Fibroblast of upper back skin (primary cell): ENCODE measurements at places on chromosomes 6 and 20.

GRCh38 chr20:6142348-6142993, 19.6 kb upstream of the FERMT1 start:
- peak; percentile 52 for DNase-seq

DNA sequence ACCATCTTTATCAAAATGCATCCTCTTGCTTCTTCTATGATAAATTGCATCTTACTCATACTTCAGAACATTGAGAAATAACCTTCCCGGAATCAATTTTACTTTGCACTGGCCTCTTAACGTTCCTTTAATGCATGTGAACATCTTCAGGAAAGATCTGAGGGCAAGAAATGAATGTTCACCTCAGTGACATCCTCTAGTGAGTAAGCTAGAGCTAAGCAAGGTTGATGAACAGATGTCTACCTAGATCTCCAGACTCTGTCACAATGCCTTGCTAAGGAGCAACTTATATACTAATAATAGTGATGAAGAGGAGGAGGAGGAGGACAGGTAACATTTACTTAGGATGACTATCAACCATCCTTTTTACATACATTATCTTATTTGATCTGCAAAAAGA, 16.8 kb upstream of the HINT3 start:
- DNase-seq: no peak

GRCh38 chr20:44418069-44418905, 57.4 kb upstream of the TTPAL start:
- DNase-seq: no peak

DNA sequence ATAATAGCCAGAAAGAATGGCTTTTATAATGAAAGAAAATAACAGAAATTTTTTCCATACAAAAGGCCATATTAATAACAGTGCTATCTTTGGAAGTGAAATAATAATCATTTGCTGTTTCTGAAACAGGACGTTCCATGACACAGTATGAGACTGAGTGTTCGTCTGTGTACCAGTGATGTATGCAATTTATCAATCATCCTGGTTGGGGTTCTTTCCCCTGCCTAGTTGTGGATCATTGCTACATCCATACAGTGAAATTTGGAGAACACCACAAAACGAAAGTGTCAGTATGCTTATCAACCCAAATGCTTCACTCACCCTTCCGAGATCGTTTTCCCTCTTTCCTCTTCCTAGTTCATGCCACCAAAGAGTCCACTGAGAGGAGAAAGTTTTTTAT, 151.4 kb upstream of the PRDM1 start:
- DNase-seq: no peak

- peak; percentile 99 for DNase-seq
Measured at GRCh38 chr6:44071670-44072451, 55.4 kb downstream of the MRPL14 start.

GRCh38 chr6:29564875-29565274, 5.3 kb upstream of the UBD start:
- no peak for DNase-seq

DNA sequence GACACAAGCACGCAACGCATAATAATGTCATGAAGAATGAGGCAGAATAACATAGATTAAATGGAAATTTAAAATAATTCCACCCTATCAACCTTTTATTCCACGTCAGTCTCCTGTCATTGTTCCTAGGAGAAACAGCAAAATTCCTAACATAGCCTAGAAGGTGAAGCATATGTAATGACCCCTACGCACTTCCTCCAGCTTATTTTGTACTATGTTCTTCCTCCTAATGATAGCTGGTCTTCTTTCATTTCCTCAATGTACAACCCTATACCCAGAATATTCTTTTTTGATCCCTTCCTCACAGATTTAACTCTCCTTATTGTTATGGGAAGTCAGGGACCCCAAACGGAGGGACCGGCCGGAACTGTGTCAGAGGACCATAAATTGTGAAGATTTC, 122.0 kb upstream of the CARMIL1 start:
- no peak for DNase-seq

DNA sequence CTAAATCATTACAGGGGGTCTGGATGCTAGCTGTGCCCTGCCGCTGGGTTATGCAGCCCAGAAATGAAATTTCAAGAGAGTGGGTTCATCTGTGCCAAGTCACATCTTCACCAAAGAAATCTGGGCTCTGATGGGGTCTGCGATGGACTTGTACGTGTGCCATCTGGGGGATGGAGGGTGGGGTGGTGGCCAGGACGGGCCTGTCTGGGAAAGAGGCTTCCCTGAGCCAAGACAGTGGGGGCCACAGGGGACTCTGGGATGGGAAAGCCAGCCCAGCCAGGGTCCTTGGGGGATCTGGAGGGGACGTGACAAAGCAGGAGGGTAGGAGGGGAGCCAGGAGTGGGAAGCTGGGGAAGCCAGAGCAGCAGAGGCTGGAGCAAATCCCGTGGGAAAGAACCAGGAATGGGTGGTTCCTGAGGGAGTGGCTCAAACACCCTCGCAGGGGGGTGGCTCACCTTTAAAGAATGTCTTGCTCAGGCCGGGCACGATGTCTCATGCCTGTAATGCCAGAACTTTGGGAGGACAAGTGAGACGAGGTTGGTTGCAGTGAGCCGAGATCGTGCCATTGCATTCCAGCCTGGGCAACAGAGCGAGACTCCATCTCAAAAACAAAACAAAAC, 36.3 kb upstream of the SULF2 start:
- DNase-seq: no peak
